ENCODE measurements at places on chromosomes 11 and 22.
A peak's percentile ranks its signal among the peaks of the same experiment; 100 is the strongest.

DNA sequence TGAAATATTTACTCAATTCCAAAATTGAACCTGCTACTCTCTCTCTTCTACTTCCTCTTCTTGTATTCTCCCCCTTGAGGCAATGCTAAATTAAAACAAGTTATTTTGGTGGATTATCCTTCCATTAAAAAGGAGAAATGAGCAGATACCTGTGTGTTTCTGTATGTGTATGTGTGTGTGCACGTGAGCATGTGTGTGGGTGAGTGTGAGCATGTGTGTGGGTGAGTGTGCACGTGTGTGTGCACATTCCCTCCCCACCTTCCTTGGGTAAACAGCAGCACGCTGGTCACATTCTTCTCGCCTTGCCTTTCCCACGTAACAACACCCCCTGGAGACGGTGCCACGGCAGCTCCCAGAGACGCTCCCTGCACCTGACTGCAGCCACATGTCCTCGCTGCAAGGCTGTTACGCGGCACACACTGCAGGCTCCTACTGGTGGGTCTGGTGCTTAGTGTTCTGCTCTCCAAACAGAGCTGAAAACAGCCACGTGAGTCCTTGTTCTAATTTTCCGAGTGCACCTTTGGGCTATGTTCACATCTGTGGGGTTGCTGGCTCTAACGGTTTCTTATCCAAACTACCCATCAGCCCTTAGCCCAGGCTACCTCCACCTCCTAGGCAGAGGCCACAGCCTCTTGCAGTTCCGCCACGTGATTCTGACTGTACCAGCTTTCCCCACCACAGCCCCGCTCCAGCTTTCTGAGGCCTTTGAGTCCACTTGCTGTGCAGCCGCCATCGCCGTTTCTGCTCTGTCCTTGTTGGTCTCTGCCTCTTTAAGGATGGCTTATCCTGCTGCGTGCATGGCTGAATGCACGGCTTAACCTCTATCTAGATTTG is 123.4 kb downstream of the CTTN start:
- DNase-seq, result no peak

DNA sequence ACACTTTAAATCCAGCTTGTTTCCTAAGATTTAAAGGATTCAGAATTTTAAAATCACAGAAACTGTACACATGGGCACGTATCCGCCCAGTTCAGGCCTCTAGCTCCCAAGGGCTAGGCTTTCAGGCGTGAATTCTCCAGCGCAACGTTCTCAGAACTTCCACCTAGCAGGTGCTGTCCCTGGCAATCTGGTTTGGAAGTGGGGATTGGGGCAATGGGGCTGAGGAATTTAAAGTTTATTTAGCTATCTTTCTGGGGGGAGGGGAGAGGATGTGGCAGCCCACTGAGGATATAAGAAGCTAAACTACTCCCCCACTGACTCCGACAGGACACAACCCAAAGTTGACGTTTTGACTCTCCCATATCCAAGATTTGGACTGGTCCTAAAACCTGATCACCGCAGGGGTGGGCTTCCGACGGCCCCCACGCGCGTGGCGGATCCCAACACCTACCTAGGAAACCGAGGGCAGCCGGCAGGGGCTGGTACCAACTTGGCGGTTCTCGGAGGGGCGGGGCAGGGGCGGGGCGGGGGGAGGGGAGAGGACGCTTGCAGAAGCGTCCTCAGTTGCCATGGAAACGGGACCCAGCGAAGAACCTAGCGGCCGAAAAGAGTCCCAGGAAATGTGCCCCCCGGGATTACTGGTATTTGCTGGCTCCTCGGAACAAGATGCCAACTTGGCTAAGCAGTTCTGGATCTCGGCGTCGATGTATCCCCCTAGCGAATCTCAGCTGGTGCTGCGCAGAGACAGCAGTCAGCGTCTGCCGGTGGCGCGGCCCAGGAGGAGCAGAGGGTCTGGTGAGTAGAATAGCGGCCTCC is at the start of gene HOATZ:
Gene HOATZ, plus strand, starts transcription at position 563 of the 816 bp plus-strand sequence. Its CDS starts 7 bp downstream, at position 570.
- DNase-seq, result no peak

- no peak for DNase-seq
These were observed 8.1 kb downstream of the C11orf91 start for GRCh38 chr11:33692541-33692940.

DNA sequence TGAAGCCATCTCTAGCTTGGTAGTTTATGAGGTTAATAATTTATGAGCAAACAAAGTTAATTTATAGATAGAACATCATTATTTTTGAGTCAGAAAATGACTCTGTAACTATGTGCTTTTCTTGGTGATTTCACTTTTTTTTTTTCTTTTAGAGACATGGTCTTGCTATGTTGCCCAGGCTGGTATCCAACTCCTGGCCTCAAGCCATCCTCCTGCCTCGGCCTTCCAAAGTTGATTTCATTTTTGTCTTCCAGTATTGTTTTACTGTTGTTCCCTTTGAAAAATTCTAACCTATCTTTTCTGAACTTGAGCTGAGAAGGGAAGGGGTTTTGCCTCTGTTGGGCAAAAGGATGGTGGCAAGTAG is 706 bp upstream of the CXCR5 start:
- no peak for DNase-seq

DNA sequence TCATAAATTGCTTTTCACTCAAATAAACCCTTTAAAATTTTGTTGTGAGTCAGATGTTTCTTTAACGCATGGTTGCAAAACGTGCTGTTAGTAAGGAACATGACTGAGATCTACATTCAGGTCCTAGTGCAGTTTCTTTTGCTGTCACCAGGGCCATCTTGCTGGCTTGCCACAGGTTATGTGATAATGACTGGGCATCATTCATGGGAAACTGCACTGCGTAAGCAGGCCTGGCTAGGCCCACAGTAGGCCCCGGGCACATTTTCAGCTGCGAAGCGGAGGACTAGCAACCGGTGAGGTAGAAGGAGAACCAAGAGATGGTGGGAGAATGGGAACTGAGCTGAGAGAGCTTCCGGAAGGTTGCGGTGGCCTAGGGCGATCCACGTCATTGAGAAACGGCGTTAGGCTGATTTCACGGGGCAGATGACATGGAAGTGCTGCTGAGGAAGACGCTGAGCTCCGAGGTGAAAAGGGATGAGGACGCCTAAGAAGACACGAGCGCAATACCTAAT is 3.2 kb upstream of the KLHDC7B start:
- DNase-seq, result peak; percentile 31

GRCh38 chr22:46376908-46377524 is 41.5 kb downstream of the TRMU start:
- DNase-seq, result no peak

DNA sequence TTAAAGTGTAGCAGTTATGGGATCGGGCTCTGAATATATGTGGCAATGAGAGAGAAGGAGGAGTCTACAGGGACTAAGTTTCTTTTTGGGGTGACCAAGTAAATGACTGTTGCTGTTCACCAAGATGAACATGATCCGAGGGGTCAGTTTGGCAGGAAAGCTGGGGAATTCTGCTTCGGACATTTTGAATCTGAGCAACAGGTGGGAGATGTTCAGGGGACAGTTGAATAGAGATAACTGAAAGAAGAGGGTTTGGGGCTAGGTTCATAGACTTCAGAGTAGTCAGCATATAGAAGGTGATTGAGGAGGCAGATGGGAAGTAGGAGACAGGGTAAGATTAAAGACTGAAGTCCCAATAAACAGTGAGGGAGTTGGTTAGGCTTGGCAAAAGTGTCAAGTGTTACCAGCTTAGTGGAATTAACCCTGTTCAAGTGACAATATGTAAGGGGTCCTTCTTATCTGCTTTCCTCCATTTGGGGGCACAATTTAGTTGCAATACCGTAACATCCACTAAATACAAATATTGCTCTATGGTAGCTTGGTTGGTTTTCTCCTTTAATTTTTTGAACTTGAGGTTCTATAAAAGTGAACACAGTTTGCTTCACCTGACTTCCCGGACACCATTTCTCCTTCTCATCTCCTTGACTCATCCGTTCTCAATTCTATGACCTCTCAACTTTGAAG is 2.9 kb upstream of the ENTHD1 start:
- DNase-seq, result no peak

GRCh38 chr11:69880041-69880825 is 61.0 kb upstream of the FGF3 start:
- no peak for DNase-seq

- DNase-seq, result no peak
These were observed 158.5 kb downstream of the CCDC34 start for GRCh38 chr11:27204529-27204928.

GRCh38 chr11:83073258-83073657 is 1.6 kb upstream of the RAB30 start:
- DNase-seq, result no peak

GRCh38 chr11:7546324-7546791 is 32.6 kb downstream of the PPFIBP2 start:
- no peak for DNase-seq

DNA sequence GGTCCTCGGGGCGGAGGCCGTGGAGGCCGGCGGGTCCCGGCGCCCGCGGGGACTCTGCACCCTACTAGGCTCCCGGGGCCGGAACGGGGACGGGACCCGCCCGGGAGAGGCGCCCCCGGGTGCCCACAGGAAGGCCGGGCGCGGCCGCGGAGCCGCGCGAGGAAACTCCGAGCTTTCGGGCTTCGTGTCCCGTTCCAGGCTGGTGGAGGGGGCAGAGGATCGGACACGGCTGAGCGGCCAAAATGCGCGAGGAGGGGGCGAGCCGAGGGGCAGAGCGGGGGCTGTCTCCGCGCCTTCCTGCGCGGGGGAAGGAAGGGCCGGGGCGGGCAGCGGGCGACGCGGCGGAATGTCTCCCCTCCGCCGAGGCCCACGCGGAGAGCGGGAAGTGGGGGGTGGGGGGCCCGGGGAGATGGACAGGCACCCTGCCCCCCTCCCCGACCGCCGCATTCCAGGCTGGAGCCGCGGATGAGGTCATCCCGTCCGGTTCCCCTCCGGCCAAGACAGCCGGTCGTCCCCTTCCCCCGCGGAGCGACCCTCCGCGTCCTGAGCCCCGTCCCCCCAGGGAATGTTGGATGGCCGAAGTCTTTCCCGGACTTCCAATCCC is 430 bp downstream of the CDC42EP1 start:
- DNase-seq, result no peak

GRCh38 chr11:19110295-19110694 is 6.7 kb upstream of the ZDHHC13 start:
- DNase-seq, result no peak

DNA sequence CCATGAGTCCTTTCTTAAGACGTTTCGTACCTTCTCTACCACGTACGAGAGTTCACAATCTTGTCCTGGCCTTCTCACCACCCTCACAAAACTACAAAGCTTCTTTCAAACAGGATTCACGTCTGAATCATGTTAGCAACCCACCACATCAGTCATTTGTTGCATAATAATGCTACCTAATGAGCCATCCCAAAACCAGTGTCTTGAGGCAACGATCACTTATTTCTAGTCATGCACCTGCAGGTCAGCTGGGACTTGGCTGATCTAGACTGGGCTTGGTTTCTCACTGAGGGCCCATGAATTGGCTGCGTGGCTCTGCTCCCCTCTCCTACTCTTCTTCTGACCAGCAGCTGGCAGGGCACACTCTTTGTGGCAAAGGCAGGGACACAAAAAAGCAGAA is 28.3 kb downstream of the LARGE1 start:
- DNase-seq, result no peak

GRCh38 chr11:31802609-31802989 is 8.5 kb downstream of the PAX6 start:
- DNase-seq, result no peak

- DNase-seq, result no peak
These were observed 145.0 kb downstream of the CCDC34 start for GRCh38 chr11:27217948-27218420.

DNA sequence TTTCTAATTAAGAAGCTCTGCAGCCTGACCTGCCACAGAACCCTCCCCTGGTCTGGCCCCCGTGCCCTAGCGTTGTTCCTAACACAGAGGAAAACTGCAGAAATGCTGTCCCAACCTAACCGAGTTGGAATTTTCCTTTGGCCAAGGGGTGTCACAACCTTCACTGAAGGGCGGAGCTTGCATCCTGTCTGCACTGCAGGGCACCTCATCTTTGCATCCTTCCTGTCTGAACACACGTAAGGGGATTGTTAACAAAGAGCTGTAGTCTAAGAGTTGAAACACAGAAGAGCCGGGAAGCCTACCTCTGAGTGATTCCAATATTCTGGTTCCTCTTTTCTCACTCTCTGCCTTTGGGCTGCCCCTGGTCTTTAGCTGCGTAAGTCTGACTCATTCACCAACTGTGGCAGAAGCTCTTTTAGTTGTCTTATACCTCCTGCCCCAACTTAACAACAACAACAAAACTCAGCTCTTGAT is 1.6 kb downstream of the DIXDC1 start:
- DNase-seq, result peak; percentile 78

DNA sequence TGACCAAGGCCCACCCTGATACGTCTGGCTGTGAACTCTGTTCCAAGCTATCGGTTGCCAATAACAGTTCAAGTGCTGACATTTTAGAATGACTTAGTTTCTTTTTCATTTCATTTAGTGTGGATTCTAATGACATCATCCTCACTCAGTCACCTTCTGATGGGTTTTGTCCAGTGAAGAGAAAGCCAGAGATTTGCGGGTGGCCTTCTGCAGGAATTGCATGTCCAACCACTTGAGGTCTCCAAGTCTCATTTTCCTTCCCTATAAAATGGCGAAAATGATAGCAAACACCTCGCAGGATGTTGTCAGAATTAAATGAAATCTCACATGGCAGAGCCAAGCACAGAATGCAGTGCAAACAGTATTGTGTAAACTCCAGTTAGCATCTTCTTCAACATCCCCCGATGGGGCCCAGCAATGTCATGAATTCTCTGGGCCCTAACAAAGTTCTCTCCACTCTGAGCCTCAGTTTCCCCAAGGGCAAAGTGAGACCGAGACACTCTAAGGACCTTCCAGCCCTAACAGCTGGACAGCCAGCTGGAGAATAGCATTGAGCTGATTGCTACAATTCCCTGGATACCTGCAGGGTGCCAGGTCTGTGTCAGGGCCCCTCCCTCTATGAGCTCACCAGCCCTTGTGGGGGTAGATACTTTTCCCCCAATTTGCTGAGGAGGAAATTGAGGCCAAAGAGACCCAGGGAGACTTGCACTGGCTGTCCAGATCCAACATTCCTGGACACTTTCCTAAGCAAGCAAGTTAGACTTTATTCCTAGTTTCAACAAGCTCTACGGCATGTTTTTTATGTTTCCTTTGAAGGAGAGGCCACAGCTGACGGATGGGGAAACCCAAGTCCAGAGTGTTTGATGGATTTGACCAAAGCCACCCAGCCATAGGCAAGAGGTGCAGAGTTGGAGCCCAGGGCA is 286.7 kb downstream of the MN1 start:
- DNase-seq, result no peak

- DNase-seq, result no peak
These were observed 75.9 kb downstream of the FAM83F start for GRCh38 chr22:40070701-40071100.

DNA sequence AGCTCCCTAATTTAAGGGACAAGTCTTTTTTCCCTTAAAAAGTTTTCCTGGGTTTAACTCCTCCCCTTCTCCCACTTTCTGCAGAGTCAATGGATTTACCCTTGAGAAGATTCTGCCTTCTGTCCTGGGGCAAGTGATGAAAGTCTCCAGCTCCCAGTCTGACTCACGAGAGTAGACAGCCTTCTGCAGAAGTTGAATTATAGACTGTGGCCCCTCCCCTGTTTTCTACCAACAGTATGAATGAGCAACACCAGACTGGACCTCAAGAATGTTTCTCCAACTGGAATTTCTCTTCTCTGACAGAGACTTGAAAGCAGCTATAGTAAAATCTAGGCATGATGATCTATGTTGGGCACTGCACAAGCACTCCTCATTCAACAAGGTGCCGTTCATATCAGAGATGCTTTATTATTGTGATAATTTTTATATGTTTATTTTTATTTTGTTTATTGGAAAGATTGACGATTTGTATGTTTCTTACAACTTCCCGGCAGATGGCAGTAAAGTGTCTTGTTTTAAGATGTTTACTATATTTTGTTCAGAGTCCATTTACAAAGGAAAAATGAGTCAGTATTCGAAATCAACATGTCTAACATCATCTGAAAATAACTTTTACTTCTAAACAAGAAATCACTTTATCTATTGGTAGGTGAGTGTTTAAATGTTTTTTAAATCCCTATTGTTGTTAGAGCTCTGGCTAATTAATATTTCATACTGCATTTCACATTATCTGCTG is 56.6 kb downstream of the LMO2 start:
- DNase-seq, result no peak
